Activated CD8-positive, alpha-beta memory T cell treated with anti-CD3 and anti-CD28 coated beads for 4 hours (primary cell): ENCODE measurements at places on chromosomes 1 and 21.

GRCh38 chr1:162881590-162881989 lies 20.6 kb upstream of the CCDC190 start:
- no peak for DNase-seq

DNA sequence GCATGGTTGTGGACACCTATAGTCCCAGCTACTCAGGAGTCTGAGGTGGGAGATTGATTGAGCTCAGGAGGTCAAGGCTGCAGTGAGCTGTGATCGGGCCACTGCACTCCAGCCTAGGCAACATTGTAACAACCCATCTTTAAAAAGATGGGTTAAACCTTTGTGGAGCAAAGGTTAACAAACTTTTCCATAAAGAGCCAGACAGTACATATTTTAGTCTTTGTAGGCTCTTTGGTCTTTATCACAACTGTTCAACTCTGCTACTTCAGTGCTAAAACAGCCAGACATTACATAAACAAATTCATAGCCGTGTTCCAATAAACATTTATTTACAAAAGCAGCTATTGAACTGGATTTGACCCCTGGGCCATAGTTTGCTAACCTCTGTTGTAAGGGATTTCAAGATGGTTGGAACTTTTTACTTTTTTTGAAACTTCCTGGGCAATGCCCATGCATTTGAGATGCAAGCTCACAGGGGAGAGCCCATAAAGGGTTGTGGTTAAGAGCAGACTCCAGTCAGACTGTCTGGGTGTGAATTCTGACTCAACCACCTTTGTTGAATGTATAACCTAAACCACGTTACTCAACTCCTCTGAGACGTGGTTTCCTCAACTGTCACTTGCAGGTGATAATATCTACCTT lies 10.8 kb downstream of the INAVA start:
- DNase-seq = peak; percentile 10

DNA sequence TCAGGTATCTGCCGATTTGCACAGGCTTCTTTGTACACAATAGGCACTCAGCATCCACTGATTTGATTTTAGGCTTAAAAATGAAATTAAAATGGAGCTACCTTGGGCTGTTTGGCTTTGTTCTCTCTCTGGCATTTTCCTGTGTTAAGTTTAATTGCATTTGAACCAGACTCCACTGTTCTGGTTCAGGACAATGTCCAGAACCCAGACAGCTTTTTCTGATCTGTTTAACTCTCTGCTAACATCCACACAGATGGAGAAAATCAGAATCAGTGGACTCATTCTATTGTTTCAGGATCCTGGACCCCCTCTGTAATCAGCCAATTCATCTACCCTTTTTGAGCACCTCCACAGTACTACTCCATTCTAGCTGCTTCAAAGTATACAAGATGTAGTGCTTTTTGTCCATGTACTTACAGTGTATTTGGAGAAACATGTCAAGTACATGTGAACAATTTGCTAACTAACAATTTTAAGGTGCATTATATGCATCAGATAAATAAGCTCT lies 248.1 kb downstream of the PTBP2 start:
- no peak for DNase-seq

DNA sequence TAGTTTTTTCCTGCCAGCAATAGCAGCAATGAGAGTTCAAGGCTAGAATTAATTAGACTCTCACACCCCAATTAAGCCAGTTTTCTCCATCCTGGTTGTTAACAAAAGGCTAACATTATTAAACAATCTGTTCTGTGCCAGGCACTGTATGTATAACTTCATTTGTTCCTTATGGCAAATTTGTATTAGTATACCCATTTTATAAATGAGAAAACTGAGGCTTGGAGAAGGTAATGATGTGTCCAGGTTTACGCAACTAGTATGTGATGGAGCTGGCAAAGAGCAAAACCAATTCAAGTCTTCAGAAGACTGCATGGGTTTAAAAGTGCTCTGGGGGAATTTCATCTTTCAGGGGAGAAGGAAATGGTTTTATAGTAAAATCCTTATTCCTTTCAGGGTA lies 38.3 kb upstream of the SLC9A1 start:
- DNase-seq = no peak

- DNase-seq = no peak
These were observed 1.8 kb downstream of the USP24 start for GRCh38 chr1:55213151-55213884.

- DNase-seq = no peak
These were observed 13.1 kb downstream of the EVA1C start for GRCh38 chr21:32425628-32426027.

DNA sequence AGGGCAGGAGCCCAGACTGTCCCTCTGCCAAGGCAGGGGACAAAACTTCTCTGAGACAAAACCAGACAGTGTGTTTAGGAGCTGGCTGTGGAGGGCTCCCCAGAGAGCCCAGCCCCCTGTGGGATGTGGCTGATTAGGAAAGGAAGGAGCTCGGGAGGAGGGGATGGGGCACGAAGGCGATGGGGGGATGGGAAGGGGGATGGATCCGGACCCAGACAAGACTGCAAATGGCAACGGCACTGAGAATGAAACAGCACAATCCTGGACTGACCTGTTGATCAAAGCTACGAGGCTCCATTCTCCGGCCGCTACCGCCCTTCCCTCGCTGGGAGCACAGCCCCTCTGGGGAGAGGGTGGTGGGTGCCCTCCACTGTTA lies 33.1 kb downstream of the FOXO6 start:
- DNase-seq = no peak

DNA sequence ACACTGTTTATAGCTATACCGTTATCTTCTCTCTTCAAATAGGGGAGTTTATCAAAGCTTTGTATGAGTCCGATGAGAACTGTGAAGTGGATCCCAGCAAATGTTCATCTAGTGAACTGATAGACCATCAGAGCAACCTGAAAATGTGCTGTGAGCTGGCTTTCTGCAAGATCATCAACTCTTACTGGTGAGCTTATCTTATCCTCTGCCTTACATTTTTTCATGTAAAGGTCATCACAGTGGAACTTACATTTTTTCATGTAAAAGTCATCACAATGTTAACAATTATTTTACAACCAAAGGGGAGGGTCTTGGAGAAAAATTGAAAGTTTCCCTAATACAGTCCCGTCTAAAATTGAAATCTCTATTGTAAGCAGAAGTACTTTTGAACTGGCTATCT lies 45.2 kb downstream of the CLEC20A start:
- no peak for DNase-seq

GRCh38 chr1:78797108-78797781 lies 147.6 kb downstream of the IFI44 start:
- no peak for DNase-seq

DNA sequence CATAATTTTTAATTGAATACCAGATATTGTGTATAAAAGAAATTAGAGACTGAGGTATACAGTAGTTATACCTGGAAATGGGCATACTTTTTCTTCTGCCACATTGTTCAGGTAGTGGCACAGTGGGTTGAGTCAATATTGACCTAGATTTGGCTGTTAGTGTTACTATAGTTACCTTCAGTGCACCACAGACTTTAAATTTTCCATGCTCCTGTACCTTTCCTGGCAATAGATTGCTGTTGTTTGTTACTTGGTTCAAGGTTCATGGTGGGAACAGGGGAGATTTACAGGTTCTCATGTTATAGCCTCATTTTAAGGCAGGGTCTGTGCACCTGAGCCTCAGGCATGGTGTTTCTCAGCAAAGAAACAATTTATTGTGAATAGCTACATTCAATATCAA lies 218.7 kb downstream of the LBR start:
- no peak for DNase-seq

DNA sequence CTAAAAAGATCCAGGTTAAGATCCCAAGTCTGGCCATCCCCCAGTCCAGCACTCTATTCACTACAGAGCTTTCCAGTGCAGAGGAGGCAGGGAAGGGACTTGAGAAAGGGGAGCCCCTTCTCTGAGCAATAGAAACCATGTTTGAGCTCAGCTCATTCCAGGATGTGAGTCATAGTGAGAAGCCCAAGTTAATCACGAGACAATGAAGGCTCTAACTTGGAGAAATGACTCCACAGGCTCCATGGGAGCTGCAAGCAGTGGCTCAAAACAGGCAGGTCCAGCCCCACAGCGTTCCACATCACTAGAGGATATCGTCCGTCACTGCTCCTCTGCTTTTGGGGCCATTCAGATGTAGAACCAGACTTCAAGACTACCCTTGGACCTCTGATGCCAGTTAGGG lies 59.1 kb downstream of the CAMK2N1 start:
- no peak for DNase-seq

DNA sequence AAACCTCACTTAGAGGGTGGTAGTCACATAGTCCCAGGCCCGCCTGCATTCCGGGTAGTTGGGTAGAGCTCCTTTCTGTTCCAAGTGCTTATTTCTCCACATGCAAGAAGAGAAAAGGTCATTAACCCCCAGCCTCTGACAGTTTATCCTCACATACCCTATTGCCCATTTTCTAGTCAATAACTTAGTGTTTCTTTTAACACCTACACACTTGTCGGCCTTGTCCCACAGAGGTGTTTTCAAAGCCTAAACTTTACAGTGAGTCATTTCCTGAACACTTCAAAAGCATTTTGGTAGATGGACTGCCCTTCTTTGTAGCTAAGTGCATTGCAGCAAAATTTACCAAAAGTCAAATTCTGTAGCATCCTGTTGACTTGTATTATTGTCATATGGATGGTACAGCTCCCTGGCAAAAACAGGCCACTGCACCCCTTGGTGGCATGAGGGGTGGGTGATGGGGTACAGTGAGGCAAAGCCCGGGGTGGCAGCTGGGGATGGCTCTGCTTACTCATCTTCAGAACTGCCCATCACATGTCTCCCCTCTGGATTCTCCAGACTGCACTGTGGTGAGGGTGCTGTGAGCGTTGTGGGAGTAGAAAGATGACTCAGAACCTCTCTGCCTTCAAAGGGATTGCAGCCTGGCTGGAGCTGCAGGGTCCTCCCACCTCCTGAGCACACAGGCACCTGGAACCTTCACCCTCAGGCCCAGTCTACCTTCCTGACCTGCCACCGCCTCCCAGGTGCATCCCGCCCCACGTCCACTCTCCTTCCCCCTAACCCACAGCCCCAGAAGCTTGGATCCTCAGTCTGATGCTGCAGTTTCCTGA lies 45.8 kb upstream of the DMRTB1 start:
- peak; percentile 41 for DNase-seq

DNA sequence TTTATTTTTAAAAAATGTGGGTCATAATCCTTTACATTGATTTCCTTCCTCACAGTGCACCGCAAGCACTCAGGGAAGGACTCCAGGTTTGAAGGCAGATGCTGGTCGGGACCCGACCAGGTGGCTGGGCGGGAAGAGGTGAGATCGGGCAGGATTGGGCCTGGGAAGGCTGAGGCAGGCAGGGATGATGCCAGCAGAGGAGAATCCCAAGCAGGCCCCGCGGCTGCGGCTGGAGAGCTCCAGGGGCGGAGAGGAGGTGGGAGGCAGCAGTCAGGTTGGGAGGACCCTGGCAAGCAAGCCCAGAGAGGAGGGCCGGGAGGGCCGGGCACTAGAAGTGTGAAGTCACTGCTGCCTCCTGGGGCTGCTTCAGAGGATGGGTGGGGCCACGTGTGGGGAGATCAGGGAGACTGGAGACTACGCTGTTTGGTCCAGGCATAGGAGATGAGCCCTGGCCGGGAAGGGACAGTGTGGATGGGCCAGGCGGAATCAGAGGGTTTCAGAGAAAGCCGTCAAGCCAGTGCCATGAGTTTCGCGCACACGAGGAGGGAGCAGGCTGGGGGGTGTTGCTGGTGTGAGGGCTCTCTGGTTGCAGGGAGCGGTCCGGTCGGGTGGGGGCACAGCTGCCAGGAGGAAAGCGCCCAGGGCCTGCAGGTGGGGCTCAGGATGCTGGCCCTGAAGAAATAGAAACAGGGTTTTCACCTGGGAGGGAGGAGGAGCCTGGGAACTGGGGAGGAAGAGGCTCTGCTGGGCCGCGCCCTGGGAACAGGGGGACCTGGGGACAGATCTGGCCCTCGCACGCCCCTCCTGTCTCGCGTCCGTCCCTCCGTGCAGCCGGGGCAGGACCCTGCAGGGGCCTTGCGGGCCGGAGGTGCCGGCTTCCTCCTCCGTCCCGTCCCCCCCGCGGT lies 888 bp upstream of the COL18A1 start:
- DNase-seq = no peak

DNA sequence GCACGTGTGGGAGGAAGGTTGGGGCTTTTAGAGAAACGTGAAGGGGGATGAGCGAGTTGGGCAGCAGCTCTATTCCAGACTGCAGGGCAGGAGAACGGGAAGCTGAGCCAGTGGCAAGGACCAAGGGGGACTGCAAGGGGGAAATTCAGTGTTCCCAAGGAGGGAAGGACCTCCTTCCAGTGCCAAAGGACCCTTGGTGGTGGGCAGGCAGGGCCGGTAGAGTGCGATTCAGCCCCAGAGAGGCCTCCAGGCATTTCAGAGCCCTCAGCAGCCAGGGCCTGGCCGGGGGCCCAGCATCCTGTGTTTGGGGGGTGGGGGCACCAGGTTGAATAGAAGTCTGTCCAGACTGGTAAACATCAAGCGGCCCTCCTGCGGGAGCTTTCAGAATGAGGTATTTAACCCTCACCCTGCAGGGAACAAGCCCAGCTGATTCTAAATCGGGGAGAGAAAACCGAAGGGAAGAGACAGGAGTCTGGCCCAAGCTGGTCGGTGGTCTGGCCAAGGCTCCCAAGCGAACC lies 2.3 kb downstream of the COL9A2 start:
- no peak for DNase-seq

GRCh38 chr1:99591886-99592285 lies 54.0 kb upstream of the PALMD start:
- DNase-seq = no peak

DNA sequence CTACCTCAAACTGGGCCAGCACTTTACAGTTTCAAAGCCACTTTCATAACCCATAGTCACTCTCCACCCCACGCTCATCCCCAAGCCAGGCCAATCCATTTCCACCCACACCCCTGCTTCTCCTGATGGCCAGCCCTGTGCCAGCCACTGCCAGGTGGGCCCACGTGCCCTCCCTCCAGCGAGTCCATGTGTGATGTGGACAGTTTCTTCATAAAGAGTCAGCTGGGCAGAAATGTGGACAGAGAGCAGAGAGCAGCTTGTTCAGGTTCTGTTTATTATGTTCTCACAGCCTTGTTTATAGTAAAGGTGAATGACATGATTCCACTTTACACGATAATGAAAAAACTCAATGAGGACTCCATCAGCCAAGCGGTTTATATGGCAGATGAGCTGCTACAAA lies 37.4 kb upstream of the RGS16 start:
- no peak for DNase-seq

DNA sequence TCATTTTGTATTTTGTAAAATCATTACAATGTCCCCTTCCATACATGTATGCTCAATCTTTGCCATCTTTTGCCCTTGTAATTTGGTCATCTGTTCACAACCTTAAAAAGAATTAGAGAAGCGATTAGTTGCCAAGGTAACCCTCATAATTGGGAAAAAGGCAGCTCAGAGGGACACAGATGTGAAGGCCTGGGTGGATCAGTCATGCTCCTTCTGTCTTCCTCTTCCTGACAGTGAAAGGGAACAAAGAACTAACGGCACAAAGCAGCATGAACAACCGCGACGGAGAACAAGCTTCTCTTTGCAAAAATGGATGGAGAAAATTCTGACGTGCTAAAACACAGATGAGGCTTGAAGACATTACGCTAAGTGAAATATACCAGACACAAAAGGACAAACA lies 78.7 kb upstream of the COG2 start:
- no peak for DNase-seq
